ENCODE measurements at places on chromosomes 3 and 15. TPM values are rescaled to one million over a fixed set of nuclear protein-coding genes. Genes with fewer than 3 reads are reported as not detected.

GRCh38 chr3:52403955-52404354 is 40.9 kb downstream of the SEMA3G start:
- DNase-seq: no peak

THSD4 gene
- 29.5 TPM for total RNA-seq

ARPP19 gene
- total RNA-seq: 161 TPM

DNA sequence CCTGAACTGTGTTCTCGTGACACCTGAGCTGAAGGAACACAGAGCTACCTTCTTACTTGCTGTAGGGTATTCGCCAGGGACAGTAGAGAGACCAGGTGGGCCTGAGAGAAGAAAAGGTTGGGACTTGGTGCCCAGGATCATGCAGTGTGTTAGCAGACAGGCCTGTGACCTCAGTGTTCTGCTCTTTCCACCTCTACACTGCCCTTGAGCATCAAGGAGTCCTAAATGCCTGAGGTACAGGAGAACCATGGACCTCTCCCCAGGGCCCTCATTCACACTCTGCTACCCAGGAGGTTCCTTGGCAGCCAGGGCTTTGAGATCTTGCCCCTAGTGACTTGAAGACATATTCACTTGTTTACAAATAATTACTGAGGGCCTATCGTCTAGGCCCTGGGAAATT is 22.2 kb upstream of the JMJD7 start:
- DNase-seq: no peak

IGSF11 gene
- total RNA-seq: 14.8 TPM

DNA sequence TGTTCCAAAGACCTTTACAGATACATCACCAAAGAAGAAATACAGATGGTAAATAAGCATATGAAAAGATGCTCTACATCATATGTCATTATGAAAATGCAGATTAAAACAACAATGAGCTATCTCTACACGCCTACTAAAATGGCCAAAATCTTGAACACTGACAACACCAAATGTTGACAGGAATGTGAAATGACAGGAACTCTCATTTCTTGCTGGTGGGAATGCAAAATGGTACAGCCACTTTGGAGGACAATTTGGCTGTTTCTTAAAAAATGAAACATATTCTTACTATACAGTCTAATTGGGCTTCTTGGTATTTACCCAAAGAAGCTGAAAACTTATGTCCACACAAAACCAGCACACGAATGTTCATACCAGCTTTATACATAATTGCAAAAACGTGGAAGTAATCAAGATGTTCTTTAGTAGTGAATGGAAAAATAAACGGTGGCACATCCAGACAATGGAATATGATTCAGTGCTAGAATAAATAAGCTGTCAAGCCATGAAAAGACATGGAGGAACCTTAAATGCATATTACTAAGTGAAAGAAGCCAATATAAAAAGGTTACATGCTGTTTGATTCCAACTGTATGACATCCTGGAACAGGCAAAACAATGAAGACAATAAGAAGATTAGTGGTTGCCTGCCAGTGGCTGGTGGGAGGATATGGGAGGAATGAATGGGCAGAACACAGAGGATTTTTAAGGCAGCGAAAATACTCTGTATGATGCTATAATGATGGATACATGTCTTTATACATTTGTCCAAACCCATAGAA is 81.3 kb upstream of the NEDD4 start:
- no peak for DNase-seq

Data from adrenal gland (tissue), 19 donors.